Mesenteric fat pad (tissue), 1 donor: ENCODE measurements at places on chromosomes 7 and 10. TPM values are rescaled to one million over a fixed set of nuclear protein-coding genes. Genes with fewer than 3 reads are reported as not detected.

The SDHAF3 gene
- total RNA-seq: 11.8 TPM

The AKR1C4 gene
- not detected for total RNA-seq

The TMEM236 gene
- 3.0 TPM for total RNA-seq

The PON1 gene
- 0.19 TPM for total RNA-seq

The CDHR1 gene
- total RNA-seq: 0.35 TPM

The MOSPD3 gene
- 12.9 TPM for total RNA-seq

The FGF8 gene
- total RNA-seq: not detected

DNA sequence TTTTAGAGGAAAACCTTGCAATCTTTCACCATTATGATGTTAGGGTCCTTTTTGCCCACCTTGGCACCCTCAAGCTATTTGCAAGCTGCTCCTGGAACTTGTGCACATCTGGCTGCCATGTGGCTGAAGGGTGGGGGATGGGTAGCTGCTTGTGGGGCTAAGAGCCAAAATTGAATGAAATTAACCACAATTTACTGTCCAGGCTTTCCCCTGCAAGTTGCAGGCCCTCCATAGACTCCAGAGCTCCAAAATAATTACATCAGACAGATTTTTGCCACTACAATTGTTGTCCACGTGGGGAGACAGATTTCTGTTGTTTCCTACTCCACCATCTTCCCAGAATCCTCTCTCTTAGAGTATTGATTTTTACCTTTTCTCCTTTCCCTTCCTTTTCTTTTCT is 19.1 kb downstream of the PI4K2A start:
- DNase-seq: no peak

DNA sequence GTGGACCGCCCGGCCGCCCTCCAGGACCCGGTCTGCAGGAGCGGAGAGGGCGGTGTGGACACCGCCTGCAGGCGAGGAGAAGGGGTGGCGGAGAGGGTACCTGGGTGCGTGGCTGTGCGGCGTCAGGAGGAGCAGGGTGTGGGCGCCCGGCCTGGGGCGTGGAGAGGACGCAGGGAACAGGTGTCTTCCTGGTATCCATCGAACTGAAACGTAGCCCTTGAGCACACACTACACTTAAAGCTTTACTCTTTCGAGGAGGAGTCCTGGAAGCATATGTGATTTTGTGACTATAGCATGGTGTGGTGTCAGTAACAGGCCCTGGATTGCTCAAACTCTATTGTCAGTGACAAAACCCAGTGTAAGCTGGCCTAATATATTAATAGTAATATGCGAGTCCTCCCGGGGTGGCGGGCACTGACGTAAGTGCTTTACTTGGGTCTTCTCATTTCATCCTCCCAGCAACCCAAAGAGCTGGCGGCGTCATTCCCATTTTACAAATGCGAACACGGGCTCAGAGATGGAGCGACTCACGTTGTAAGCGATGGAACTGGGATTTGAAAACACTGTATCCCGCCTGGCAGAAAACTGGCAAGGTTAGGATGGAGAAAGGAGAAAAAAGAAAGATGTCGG is 508 bp upstream of the TECPR1 start:
- DNase-seq: no peak

DNA sequence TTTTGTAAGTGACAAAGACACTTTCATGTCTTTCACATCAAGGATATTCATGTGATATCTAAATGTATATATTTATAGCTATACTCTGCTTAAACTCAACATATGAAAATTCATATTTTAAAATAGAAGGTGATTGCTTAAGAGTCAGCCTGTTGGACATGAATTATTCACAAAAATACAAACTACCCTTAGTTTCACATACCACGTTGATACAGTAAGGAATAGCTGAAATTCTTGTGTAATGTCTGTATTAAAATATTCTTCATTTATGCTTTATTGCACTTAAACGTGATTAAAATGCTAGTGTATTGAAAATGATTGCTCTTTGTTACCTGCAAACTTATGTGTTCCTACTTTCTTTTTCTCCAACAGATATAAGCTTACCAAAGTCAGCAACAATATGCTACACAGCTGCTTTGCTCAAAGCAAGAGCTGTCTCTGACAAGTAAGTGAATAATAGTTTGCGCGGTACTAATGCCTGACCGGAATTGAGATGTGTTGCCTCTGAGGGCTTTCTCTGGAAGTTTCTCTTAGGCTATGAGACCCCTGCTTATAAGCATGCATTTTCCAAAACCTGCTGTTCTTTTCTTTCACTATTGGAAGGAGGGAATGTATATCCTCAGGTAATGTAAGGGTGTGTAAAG is 133.8 kb downstream of the WNT2 start:
- no peak for DNase-seq

DNA sequence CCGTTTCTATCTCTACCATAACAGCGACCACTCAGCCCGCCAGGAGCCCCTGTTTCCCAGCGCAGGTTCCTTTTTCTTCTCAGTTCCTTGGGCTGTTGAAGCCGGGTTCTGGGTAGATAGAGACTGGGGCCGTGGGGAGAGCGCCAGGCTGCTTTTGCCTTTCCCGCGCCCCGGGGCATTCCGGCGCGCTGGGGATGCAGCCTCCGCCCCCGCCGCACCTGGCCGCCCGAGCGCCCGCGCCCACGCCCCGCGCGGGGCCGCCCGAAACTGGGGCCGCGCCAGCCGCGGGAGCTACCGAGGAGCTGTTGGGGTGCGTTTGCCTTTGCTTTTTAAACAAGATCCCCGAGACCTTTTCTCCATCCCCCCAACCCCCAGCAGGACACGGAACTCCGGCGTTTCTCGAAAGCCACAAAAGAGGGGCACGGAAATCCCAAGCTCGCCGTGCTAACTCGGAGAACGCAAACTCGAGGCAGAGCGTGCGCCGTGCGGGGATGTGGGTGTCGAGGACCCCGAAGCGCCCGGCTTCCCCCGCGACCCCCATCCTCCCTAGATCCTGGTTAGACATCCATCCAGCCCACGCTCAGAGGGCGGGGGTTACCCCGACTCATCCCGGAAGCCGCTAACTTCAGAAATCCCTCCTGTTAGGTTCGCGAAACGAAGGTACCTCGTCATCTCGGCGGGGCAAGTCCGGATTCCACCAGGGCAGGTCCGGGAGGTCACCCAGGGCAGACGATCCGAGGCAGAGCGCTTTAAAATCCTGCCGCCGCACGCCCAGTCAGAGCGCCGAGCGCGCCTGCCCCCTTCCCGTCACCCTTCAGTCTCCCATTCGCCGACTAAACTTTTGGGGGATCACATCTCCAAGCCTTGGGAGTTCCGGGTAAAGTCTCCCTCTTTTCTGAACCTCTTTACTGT is 1.0 kb downstream of the GRM8 start:
- no peak for DNase-seq

DNA sequence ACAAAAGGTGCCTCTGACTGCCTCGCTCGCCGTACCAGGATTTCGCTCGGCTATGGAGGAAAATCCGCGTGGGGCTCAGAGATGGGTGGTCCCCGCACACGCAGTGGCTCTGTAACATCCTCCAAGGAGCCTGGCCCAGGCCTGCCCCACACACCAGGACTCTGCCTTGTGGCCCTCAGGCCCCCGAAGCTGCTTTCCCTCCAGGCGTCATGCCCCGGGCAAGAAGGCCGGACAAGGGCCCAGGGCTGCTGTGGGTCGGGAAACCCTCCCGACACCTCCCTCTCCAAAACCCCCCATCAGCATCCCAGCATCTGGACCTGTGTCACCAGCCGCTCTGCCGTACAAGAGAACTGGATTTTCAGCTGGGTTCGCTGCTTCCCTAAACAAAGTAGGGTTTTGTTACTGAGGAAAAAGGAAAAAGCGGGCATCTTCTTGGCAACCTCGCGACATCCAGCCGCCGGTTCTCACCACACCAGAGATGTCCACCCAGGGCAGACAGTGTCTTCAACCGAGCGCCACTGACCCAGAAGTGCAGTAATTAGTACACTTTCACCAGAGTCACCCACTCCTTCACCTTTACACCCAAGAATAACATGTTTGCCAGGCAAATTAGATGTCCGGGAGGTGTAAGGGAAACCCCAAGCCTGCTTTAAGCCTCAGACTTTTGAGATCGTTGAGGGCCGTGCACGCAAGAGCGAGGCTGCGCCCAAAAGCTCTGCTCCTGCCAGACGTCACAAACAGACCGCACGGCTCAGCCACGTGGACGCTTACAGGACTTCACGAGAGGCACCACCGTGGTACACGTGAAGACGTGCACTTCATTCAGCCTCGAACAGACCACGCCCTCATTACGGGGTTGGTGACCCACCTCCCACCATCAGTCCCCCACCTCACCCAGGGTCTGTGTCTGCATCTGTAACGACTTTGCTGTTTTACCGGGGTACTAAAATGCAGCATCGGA is 62.2 kb downstream of the DIP2C start:
- no peak for DNase-seq

DNA sequence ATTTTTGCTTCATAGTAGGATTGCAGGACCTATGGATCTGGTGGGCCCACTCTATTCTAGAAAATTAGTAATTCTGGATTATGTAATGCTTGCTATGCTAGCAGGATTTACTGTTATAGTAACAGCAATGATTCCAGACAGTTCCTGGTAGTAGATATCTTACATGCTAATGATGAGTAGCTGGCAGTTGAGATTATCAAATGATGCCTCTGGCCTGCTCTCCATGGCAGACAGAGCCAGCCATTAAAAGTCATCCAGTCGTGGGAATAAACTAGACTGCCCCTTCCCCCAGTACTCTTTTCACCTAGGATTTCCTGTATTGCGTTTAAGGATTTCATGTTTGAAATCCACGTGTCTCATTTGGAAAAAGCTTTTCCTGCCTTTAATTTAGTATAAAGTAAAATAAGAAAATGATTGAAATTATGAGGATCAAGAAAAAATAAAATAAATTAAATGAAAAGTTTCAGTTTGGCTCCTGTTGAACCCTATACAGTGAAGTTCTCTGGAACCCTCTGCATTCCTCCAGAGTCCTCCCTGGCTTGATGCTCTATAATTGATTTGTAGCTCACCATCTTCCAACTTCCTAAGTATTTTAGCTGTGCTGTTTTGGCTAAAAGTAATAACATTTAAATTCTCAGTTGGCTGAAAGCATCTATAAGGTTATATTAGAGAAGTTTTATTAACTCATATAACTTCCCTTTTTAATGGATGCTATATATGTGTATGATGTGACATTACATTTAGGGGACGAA is 14.6 kb downstream of the UMAD1 start:
- DNase-seq: no peak

DNA sequence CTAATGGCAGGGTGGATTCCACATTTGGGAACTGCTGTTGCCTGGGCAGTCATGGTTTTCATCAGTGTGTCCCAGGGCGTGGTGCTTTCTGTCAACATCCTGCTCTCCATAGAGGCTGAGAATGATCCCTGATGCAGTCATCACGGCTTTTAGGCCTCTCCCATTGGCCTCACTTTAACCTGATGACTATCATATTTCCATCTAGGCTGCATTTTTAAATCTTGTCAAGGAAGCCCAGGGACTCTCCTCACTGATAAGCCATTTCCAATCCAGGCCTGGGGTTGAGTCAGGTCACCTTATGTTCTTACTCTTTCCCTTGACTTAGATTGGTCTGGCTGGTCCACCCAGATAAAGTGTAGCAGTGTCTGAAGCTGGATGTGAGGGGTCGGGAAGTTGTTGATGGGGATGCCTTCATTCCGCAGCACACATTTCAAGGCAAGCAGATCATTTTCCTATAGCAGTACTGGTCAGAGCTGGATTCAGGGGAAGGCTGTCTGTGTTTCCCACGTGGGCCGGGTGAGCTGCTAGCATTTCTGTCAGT is 177.0 kb downstream of the AUTS2 start:
- DNase-seq: no peak

DNA sequence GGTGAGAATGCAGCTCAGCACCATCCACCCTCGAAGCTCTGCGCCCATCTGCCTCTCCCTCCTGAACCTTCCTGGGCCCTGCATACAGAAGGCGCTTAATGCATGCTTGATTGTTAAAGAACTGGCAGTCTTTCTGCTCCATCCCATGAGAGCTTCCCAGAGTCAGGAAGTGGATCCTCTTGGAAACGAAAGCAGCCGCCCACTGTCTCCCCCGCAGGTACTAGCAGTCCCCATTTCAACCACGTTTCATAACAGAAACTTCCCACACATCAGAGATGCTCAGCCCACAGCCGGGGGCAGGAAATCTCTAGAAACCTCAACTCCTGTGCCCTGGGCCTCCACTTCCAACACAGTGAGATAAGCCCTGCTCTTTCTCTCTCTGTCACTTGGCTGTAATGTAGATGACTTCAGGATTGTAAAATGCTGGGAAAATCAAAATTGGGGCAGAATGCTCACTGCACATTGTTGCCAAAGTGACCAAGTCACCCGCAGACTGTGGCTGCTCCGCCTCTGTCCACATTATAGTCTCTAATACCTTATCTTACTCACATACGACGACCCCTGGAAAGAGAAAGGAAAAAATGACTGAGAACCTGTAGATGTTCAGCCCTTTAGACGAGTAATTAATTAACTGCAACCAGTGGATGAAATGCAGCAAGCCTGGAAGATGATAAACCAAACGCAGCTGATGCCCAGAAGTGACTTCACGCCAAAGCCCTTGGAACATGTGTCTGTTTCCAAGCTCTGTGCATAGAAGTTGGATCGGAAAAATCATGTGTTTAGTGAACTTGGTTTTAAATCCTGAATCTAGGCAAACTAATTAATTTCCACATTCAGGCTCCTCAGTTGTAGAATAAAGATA is 28.5 kb downstream of the GSDME start:
- DNase-seq: no peak

DNA sequence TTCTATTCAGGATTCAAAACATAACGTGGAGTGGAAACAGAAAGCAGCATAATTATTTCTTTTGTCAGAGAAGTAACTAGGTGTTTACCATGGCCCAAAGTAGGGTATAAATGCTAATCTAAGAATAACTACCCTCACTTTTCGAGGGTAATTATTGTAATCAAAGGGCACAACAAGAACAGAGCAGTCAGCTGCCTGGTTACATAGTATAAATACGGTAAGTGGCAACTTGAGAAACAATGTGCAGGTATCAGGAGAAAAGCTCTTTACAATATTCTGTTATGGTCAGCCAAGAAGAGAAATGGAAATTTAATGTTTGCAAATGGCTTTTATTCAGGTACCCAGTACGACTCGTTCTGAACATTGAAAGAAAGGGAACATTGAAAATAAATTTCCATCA is 242.0 kb upstream of the NPY start:
- DNase-seq: no peak

DNA sequence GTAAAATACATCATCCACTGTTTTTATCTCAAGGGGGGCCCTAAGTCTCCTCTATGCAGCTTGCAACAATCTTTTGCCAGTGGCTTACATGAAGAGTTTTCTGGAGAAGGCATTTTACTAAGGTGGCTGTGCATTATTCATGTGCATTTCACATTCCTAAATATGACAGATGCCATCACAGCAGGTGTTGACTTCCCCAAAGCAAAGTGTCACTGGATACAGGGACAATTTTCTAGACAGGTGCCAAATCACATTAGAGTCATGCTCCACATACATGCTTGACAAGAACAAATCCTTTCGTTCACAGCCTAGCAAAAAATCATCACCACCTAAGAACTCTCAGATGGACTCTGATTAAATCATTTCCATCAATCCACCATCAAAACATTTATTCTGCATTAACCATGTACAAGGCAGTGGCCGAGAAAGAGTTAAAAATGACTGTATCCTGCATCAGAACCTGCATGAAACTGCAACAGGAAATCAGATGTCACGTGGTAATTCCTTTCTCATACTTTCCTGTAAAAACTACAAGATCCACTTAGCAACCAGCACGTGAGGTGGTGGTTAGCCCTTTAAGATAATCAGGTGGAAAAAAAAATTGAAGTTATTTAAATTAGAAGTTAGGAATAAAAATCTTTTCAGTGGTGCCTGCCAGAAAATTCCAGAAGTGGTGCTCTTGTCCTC is 88.2 kb upstream of the AFAP1L2 start:
- DNase-seq: no peak

- no peak for DNase-seq
These were observed 32.6 kb downstream of the ARHGAP21 start for GRCh38 chr10:24690961-24691512.

- DNase-seq: peak; percentile 60
These were observed 11.9 kb downstream of the ZNF862 start for GRCh38 chr7:149850007-149850594.
